ENCODE measurements at places on chromosomes 1 and 21. TPM values are rescaled to one million over a fixed set of nuclear protein-coding genes. Genes with fewer than 3 reads are reported as not detected.

DNA sequence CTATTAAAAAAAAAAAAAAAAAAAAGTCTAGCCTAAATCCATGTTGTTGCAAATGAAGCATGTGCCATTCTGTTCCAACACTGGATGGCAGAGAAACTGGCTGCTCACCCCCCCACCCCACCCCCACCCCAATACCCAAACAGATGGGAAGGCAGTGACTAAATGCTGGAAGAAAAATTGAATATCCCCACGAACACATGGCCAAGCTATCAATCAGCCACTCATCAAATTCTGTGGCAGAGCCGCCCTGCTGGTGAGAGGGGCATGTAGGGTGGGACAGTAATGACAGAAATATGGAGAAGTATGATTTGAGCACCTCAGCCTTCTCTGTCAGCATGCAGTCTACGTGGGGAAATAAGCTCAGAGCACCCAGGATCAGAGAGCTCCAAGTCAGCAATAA lies 34.1 kb downstream of the OPTC start:
- DNase-seq = no peak

- no peak for DNase-seq
Measured at GRCh38 chr1:15918962-15919715, 56.8 kb downstream of the ZBTB17 start.

DNA sequence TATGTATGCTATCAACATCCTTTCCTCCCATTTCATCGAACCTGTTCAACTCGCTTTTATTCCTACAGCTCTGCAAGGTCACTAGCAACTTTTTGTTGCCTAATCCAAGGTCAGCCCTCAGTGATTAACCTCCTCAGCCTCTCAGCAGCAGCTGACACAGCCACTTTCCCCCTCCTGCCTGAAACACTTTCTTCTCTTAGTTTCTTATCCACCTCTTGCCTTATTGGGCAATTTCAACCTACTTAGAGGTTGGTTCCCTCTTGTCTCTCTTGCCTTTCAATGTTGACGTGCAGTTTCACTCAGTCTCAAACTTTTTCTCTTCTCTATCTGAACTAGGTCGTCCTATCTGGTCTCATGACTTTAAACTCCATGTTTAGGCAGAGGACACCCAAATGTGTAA lies 156.3 kb downstream of the C1orf94 start:
- no peak for DNase-seq

GRCh38 chr1:203649551-203649998 lies 22.9 kb downstream of the ATP2B4 start:
- DNase-seq = no peak

DNA sequence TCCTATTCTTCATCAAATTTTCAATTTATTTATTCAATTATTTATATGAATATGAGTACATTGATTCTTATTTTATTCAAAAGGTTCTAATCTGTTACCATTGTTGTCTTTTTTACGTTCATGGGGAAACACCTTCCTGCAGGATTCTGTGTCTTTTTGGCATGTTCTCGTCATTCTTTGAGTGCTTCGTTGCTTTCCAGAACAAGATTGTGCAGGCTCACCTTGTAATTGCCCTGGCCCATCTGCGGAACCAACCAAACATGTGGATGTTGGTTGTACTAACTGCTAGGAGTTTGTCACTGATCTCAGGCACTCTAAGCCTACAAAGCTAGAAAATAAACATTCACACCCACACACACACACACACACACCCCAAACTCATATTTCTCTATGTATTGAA lies 182.1 kb downstream of the TTLL7 start:
- no peak for DNase-seq

DNA sequence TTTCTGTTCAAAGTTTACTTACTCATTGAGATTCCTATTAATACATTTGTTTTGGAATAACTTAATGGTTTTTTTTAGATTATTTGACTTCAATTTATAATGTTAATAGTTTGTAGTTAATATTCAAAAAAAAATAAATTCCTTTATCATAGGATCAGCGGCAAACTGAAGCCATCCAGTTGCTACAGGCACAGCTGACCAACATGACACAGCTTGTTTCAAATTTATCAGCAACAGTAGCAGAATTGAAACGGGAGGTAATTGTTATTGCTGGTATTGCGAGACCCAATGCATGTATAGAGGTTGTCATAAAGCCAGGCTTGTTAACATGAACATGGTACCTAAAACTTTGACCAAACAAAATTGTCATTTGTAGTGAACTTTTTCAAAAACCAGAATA lies 59.0 kb upstream of the FASLG start:
- no peak for DNase-seq

DNA sequence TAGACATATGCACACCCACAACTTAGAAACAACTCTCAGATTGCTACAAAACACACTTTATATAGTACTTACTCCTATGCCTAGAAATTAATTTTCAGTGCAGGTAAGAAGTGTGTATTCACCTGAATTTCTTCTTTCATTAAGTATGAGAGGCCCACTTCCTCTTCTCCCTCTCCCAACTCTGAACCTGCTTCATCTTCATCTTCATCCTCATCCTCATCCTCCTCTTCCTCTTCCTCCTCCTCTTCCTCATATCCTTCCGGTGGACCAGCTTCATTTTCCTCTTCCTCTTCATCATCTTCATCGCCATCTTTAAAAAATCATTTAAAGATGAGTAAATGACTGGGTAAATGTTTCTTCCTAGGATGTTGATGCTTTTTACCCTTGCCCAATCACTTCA lies 9.4 kb downstream of the ANP32E start:
- no peak for DNase-seq

- no peak for DNase-seq
Measured at GRCh38 chr1:92399076-92399475, 87.6 kb downstream of the GFI1 start.

- DNase-seq = no peak
Measured at GRCh38 chr1:25053576-25054250, 123.6 kb upstream of the RUNX3 start.

DNA sequence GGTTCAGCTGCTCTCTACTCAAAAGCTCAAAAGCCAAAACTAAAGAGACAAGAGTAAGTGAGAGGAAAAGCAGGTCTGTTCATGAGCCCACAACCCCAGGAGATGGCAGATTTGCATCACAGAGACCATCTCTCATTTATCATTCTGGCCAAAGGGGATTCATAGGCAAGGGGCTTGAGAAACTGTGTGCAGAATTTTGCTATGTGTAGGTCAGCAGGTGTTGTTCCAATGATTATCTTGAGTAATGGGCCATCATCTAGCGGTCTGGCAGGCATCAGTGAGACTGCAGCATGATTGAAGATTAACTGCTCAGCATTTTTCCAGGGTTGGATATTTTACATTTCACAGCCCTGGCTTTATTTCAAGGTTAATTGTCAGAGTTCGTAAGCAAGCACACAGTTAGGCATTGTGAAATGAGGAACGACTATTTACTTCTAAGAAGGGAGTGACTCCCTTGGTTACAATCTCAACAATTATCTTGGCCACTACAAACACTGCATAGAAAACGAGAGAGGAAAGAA lies 1204.6 kb upstream of the TMPRSS15 start:
- DNase-seq = peak; percentile 33

GRCh38 chr21:38958940-38959691 lies 153.4 kb downstream of the ETS2 start:
- DNase-seq = no peak

GRCh38 chr1:23699280-23700179 lies 7.9 kb downstream of the RPL11 start:
- no peak for DNase-seq

DNA sequence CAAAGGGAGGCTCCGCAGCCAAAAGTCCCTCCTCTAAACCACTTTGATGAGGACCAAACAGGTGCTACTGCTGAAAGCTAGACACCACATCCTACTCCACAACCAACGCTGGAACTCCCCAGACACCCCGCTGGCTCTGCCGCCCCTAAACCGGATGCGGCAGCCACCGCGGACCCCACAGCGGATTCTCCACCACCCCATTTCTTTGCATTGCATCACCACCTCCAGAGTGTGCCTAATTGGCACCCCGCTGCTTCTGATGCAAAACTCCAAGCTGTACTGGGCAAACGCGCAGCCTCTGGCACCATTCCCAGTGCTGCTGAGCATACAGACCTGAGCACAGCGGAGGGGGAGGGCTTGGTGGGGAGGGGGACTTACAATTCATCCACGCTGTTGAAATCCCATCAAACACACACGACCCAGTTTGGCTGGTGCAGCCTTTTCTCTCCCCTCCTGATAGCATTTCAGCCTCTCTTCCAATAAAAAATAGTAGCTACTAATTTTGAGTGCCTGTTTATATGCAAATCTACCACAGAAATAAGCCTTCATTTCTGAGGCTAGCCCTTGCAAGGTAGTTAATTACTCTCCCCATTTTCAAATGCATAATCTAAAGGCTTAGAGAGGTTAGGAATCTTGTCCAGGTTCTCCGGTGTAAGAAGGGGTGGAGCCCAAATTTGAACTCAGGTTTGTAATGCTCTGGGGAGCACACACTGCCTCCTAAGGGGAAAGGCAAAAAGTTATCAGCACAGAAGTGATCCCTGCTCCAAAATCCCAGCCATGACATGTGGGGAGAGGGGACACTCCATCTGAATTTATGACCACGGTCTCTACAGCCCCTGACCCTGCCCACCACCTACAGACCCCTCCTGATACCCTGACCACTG lies 12.2 kb upstream of the RGS16 start:
- DNase-seq = peak; percentile 87

Gene ACAP3
- polyA plus RNA-seq = 8.1 TPM

Gene MSH4
- 0.10 TPM for polyA plus RNA-seq

Gene PRAMEF13
- not detected for polyA plus RNA-seq

Gene C1orf122
- polyA plus RNA-seq = 32.8 TPM

Gene SLC45A1
- 1.1 TPM for polyA plus RNA-seq

Gene FMO5
- polyA plus RNA-seq = 0.54 TPM

Gene IVL
- not detected for polyA plus RNA-seq

Gene MNDA
- not detected for polyA plus RNA-seq

All from GM23338 (cell line).